ENCODE measurements at places on chromosomes 1 and 21. TPM values are rescaled to one million over a fixed set of nuclear protein-coding genes. Genes with fewer than 3 reads are reported as not detected.

The SLC9C2 gene
- total RNA-seq, result 0.06 TPM

- H3K27me3 ChIP-seq, result no peaks in the 10 kb centered on the region
- no peak overlapping the region for H3K27ac ChIP-seq
- no peaks in the 10 kb centered on the region for H3K4me1 ChIP-seq
- H3K4me3 ChIP-seq, result no peak overlapping the region
These were observed 145.7 kb upstream of the PKN2 start for GRCh38 chr1:88538222-88538899.

The SLC45A3 gene
- 0.66 TPM for total RNA-seq

DNA sequence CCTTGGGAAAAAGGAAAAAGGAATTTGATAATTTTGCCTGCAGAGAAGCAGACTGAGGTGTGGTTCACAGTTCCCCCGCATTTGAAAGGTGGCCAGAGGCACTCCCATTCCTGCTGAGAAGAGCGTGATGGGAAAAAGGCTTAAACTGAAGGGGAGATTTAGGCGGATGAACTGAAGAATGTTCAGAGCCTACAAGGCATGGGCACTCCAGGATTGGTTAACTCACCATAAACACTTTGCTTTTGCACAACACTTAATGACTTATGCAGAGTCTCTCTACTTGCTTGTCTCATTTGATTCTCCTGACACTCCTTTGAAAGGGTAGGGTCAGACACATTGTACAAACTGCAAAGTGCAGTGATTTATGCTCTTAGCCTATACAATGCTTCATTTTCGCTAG, 119.6 kb upstream of the RUNX1 start:
- H3K4me1 ChIP-seq, result no peaks in the 10 kb centered on the region
- no peak overlapping the region for H3K27ac ChIP-seq
- no peaks in the 10 kb centered on the region for H3K36me3 ChIP-seq
- H3K4me3 ChIP-seq, result no peak overlapping the region

The CELF3 gene
- 5.2 TPM for total RNA-seq

The KLHDC9 gene
- 7.9 TPM for total RNA-seq

The L1TD1 gene
- 0.18 TPM for total RNA-seq

The TMEM240 gene
- 0.37 TPM for total RNA-seq

- no peaks in the 10 kb centered on the region for H3K36me3 ChIP-seq
- H3K27me3 ChIP-seq, result no peaks in the 10 kb centered on the region
- no peak overlapping the region for H3K4me3 ChIP-seq
- H3K27ac ChIP-seq, result no peak overlapping the region
- DNase-seq, result no peak
These were observed 886.7 kb downstream of the PLA2G4A start for GRCh38 chr1:187715483-187715882.

- H3K27ac ChIP-seq, result no peak overlapping the region
- H3K36me3 ChIP-seq, result no peaks in the 10 kb centered on the region
- DNase-seq, result no peak
- H3K27me3 ChIP-seq, result no peaks in the 10 kb centered on the region
- no peaks in the 10 kb centered on the region for H3K4me1 ChIP-seq
- H3K4me3 ChIP-seq, result no peak overlapping the region
These were observed 3.1 kb downstream of the CLIC6 start for GRCh38 chr21:34671891-34672290.
